SK-MEL-5 (cell line): ENCODE measurements at places on chromosomes 16 and 17. TPM values are rescaled to one million over a fixed set of nuclear protein-coding genes. Genes with fewer than 3 reads are reported as not detected.

GAS2L2 gene
- total RNA-seq = not detected in 2 replicates

DNA sequence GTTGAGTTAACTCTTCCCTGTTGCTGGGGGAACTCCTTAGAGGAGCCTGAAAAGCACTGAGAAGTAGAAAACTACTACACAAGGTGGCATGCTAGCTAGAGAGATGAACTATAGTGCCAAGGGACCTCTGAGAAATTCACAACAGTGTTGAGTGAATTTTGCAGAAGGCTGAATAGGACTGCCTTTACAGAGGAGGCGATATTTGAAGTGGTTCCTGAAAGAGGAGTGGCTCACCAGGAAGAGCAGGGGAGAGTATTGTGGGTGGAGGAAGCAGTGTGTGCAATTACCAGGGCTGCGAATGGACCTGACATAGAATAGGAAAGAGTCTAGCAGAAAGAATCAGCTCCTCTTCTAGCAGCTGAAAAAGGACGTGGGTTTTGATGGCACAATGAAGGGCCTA is 66.4 kb downstream of the CDK5R1 start:
- DNase-seq = no peak

DNA sequence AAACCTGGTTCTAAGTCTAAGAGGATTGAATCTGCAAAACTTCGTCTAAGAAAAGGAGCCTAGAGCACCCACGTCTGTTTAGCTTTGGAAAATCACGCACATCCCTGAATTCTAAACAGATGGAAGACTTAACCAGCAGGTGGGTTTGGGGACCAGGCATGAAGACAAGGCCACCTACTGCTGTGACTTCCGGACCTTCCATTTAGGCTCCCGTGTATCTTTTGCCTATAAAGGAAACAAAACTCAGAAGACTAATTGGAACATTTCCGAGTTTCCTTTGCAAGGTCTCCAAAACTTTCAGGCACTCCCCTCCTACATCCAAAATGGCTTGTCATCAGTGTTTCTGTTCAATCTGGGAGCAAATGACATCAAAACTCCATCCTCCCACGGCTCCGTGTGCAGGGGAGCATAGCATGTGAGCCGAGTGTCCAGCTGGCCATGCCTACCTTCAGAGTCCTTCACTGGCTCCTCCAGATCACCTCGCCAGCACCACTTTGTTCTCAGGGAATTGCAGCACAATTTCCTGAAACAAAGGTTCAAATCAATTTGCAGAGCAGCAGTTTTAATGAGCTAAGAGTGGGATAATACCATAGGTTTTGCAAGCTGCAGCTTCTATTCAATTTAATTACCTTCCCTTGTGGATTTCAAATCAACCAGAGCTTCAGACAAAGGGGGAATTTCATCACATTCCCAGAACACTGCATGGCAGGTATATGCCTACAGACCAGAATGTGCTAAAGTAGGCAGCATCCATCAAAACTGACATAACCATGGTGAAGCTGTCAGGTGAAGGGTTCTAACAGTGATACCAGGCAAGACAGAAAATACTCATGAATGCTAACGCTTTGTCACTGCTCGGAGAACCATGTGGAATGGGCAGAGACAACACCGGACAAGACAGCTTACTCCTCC is 23.5 kb downstream of the CACNG1 start:
- DNase-seq = no peak

DNA sequence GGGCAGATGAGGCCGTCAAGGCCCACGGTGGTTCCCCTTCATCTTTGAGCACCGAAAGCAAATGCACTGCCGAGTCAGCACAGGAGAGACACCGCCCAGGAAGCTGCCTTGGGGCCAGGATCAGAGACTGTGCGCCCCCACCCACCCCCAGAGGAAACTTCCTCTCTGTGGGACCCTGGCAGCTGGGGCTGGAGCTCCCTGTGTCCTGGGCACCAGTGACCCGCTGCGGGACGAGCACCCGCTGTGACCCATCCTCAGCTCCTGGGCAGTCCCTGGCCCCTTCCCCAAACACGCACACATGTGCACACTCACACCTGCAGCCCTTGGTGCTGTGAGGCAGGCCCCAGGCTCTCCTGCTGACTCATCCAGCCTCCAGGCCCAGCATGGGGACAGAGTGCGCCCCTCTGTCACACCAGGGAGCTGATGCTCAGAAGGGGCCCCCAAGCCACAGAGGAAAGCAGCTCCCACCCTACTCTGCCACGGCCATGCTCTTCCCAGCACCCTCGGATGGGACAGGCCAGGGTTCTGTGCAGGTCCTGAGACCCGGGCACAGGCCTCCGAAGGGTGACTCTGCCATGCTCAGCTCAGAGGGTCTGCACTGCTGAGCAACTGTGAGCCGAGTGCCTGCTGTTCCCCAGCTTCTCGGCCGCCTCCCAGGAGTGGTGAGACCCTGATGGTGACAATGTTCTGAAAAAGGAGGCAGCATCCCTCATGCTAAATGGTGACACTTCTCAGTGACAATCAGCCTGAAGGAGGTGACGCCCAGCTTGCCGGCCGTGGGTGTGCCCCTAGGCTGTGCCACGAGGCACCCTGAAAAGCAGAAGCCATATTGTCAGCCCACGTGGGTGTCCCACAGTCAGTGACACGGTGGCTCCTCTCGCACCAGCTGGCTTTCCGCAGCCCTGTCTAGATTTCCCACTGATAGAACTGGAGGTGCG is 3.6 kb downstream of the PIEZO1 start:
- no peak for DNase-seq

DNA sequence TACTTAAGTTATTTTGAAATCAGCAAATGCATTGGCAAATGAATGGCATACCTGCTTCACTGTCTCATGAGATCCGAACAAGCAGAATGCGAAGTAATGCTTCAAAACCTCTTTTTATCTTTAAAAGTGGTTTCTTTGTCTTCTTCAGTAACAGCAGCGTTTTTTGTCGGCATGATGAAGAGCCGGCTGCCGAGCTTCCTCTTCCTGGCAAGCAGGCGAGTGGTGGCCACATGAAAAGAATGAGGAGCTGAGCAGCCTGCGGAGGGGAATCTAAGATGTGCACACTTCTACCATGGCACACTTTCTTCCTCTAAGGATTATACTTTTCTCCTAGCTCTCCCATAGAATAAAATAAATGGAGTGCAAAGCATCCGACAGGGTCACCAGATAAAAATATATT is 42.4 kb upstream of the AKTIP start:
- DNase-seq = peak; percentile 32

- DNase-seq = no peak
Observed at GRCh38 chr17:55201308-55201932, 63.3 kb upstream of the HLF start.
